ENCODE measurements at places on chromosomes 5 and 9.
A peak's percentile ranks its signal among the peaks of the same experiment; 100 is the strongest.

GRCh38 chr5:122816756-122817155, 28.7 kb upstream of the SNX24 start:
- no peak for DNase-seq

- no peak for DNase-seq
Measured at GRCh38 chr5:6177926-6178325, 200.4 kb downstream of the MED10 start.

DNA sequence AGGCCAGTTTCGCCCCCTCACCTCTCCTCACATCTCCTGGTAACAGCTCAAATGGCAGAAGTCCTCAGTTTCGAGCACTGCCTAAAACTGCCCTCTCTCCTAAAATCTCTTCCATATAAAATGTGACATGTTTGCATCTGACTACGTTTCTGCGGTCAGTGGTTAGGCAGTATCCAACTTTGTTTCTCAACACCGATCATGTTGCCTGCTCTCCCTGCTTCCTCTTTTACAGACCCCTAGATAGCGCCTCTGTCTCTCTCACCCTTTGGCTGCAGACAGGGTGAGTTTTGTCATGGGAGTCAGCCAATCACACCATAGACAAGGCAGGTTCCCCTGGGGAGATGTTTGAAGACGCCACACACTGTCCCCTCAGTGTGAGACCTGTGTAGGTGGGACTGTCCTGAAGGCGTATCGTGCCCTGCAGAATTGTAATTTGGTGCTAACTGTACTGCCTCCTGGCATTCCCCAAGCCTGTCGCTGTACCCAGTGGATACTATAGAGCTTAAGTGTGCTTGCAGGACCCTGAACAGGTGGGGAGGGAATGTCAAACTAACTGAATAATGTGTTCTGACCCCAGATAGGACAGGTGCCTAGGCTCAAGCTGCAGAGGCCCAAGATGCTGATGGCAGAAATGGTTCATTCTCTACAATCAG, 1.1 kb downstream of the HEXB start:
- peak; percentile 13 for DNase-seq

DNA sequence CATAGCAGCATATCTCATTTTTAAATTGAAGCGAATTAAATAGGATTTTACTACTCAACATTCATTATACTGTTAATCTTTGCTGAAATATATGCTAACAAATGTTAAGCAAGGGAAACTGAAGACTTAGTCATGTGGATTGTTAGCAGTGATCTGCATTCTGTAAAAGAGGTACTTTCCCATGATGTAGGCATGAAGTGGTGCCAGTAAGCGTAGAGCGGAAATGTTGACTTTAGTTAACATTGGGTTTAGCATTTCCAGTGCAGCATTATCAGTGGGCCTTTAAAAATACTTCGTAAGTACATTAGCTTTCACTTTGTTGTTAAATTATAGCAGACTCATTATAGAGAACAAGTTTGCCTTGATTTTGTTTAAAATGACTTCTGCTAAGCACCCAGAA, 130.3 kb downstream of the CDC42SE2 start:
- DNase-seq = no peak

DNA sequence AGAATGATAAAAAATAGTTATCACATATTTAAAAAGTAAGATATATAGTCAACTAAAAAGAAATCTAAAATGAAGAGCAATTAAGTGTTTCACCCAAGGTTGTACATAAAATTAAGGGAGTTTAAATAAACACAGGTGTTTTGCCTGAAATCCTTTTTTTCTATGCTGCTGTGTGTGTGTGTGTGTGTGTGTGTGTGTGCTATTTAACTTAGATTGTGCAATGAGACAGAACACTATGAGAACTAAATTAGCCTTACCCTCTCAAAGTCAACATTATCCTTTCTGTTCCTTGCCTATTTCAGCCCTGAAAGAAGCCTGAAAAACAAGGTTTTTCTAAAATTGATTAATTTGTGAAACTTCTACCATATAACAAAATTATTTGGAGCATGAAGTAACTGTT, 516.2 kb downstream of the ELAVL2 start:
- no peak for DNase-seq

- no peak for DNase-seq
Measured at GRCh38 chr5:144328980-144329379, 158.3 kb downstream of the KCTD16 start.

GRCh38 chr5:178296066-178296465, 63.5 kb upstream of the PHYKPL start:
- DNase-seq = no peak

DNA sequence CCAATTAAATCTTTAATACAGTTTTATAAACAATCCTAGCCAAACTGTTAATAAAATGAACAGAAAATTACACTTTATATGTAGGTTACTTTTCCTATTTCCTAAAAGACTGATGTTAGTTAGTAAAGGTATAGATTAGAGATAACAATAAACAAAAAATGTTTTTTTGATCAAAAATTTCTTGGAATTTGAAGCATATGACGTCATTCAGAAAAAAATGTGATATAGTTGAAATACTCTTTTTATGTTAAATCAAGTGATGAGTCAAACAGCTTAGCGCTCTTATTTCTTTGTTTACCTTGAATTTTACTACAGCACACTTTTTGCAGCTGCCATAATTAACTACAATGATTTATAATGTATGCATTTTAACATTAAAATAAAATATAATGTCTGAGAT, 195.8 kb downstream of the SLC12A2 start:
- no peak for DNase-seq
